ENCODE measurements at places on chromosomes 6 and 20.

- DNase-seq = no peak
These were observed 15.2 kb upstream of the PHACTR3 start for GRCh38 chr20:59589086-59589684.

GRCh38 chr20:59004493-59004762 lies 2.6 kb downstream of the CTSZ start:
- DNase-seq = no peak

- peak; percentile 83 for DNase-seq
These were observed 5.8 kb upstream of the EEF1E1 start for GRCh38 chr6:8108031-8108660.

- no peak for DNase-seq
These were observed 701.3 kb upstream of the CHD6 start for GRCh38 chr20:42319252-42320013.

GRCh38 chr6:16334671-16335070 lies 96.3 kb downstream of the GMPR start:
- peak; percentile 78 for DNase-seq

DNA sequence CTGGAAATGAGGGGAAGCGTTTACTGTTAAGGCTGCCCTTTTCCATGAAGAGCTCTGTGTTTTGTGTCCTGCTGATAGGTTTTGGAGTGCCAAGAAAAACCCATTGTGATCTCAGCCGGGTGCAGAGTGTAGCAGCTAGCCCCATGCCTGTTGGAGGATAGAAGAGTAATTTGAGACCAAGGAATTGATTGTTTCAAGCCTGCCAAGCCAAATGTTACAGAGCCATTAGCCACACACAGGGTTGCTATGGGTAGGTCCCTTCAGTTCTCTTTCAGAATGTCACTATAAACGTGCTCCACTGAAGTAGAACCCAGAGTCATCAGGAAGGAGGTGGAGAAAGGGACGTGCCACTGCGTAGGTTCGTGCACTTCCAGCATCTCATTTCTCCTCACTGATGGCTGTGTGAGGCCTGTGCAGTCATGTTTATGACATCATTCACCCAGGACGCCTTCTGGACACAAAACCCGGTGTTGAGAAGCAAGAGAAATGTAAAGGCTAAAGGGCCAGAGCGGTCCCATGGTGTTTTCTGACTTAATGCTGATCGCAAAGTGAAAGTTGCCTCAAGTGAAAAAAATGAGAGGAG lies 6.6 kb downstream of the GMPR start:
- DNase-seq = no peak

DNA sequence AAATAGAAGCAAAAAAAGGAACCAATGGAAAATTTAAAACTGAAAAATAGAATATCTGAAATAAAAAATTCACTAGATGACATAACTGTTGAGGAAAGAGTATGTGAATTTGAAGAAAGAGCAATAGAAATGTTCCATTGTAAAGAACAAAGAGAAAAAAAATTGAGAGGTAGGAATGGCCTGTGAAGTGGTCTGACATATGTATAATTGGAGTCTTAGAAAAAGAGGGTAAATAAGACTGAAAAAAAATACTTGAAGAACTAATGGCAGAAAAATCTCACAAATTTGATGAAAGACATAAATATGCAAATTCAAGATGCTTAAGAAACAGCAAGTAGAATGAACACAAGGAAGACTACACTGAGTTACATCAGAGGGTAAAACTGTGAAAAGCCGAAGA lies 93.4 kb downstream of the QKI start:
- DNase-seq = no peak

DNA sequence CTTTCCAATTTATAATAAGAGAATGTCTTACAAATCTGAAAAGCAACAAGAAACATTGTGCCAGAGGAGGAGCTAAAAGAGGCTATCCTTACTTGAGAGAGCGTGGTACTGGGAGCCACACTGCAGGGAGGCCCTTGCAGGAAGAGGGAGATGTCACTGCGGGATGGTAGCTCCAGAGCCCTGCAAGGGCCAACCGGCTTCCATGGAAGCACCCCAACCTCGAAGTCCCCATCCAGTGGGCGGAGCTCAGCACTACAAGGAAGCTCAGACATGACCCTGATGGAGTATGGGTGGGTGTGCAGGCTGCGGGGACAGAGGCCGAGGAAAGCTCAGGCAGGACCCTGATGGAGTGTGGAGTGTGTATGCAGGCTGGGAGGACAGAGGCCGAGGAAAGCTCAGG lies 57.8 kb upstream of the RPS6KA2 start:
- no peak for DNase-seq

- DNase-seq = no peak
These were observed 44.5 kb downstream of the SULF2 start for GRCh38 chr20:47740862-47741184.

- no peak for DNase-seq
These were observed 143.0 kb upstream of the AHI1 start for GRCh38 chr6:135640449-135641111.

DNA sequence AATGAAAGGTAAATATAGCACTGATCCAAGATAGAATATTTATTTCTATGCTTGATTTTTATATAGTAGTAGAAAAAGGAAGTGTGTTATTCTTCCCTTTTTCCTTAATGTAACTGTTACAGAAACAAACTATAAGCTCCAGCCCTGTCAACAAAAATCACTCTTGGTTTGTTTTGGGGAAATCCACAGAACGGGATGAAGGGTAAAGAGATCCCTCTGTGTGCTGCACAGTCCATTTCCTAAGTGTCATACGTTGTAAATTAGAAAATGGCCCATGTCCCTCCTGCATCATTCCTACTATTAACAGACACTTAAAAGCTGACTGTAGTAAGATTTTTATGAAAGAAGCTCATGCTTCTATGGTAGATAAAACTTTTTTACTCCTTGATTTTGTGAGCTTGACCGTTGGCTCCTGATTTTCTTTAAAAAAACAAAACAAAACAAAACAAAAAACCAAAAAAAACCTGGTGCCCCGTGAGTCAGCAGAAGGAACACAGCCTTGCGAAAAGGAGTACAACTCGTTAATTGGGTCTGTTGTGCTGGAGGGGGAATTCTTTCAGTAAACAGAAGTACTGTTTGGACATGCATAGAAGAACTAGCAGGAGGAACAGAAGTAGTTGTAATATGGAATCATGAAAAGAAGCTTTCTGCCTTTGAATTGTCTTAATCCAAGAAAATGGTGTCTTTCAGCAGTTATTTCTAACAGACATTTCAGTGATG lies 67.5 kb downstream of the RTN4IP1 start:
- DNase-seq = no peak

DNA sequence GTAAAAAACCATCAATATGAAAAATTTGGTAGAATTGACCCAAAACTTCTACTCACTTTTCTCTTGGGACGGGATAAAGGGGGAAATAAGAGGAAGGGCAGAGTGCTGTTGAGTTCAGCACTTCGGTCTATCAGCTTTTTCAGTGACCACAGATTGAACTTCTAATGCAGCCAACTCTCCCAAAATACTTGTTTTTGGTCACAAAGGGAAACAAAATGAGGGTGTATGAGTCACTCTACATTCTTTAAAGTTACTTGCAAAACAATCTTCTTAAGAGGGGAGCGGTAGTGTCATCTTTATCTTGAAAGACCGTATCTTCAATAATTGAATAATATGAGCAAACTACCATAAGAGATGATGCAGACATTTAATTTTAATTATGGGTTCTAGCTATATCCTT lies 661.3 kb downstream of the CD109 start:
- peak; percentile 17 for DNase-seq

Data from hepatic stellate cell (primary cell).